Activated T-helper 17 cell treated with anti-CD3 and anti-CD28 coated beads, Interleukin-2, amount 50 U/mL, for 72 hours (primary cell): ENCODE measurements at places on chromosomes 3 and 15.
A peak's percentile ranks its signal among the peaks of the same experiment; 100 is the strongest.

DNA sequence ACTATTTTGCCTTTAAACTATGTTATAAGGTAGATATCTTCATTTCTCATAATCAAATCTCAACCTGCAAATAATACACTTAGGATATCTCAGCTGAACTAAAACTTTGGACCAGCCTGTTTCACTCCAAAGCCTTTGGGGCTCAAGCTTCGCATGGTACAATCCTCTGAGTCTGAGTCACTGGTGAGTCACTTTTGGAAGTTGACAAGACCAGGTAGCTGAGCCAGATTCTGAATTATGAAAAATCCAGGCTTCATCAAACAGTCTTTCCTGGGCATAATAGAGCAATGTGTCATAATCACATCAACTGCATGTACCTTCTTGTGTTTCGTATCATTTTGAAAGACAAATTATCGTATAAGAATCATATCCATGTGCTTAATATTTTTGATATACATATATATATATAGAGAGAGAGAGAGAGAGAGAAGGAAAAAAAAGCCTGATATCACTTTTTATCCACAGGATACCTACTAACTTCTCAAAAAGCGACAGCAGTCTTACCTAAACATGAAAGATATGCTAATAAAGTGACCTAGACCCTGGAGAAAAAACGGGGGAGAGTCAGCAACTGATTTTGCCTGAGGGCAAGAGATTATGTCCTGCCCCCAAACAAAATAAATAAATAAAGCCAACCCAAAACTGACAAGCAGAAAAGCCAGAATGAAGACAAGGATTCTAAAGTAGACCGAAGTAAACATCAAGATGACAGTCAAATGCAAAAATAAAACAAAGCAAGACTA is 263.9 kb upstream of the TGFBR2 start:
- ATAC-seq, result peak; percentile 82

DNA sequence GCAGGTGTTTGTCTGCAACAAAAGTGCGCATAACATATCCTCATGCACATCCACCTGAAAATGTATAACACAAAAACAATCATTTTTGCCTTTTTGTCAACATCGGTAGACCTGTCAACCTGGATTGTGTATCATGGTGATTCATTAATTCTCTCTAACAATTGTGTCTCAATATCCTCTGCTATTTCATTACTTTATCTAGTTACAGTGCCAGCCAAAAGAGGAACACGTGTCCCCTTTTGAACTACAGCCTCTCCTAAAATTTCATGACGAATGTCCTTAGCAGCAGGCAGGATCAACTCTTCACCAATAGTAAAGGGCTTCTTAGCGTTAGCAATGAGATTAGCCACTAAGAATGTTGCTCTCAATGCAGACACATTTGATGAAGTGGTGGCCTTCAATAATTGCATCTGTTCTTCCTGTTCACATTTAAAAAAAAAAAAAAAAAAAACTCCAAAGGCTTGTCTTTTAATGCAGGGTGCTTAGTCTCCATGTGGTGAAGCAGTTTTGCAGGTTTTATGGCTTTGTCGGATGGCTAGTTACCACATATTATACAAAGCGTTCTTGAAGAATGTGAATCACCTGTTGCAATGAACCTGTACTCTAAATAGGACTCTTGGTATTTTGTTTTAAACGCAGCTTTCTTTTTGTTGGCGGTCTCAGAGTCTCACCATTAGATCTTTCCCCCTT is 45.7 kb upstream of the MCTP2 start:
- no peak for ATAC-seq

- no peak for ATAC-seq
Observed at GRCh38 chr3:145272684-145273083, 888.3 kb downstream of the PLOD2 start.

- no peak for ATAC-seq
Observed at GRCh38 chr3:104832530-104832929, 534.2 kb upstream of the ALCAM start.

DNA sequence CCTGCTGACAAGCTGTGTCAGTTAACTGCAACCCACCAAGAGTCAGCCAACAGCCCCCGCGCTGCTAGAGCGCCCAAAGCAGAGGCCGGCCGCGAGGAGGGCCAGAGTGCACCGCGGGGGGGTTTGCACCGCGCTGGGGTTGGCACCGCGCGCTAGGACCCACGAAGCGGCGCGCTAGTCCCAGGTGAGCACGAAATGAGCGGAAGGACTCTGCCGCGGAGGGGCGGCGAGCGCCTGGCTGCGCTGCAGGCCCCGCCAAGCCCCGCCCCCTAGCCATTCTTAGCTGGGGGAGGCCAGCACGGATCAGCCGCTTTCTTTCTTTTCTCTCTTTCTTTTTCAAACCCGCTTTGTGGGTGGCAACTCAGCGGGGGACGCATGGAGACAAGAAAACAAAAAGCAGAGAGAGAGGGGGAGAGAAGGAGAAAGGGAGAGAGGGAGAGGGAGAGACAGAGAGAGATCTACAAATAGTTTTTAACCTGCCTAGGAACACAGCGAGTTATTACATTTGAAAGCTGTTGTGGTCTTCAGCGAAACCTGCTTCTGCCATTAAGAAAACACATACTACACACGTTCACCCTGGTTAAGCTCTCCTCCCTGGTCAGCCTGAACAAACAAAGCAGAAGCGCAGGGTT is 6.9 kb upstream of the FOXB1 start:
- ATAC-seq, result peak; percentile 91
